ENCODE measurements at places on chromosomes 7 and 10.

DNA sequence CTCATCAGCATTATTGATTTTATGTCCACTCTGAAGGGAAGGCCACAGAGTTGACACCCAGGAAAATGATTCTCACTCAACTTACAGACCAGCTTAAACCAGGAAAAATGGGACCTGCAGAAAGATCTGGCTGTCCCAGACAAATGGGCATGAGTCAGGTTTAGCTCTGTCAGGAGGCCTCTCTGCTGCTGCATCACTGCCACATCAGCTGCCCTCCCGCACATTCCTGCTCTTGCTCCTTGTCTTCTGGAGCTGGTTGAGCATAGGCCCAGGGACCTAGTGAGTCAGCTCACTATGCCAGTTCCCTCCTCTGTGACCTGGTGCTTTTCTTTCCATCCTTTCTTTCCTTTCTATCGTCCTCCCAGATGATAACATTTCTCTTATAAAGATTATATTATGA lies 18.8 kb upstream of the SMNDC1 start:
- DNase-seq: peak; percentile 82

GRCh38 chr7:137753067-137753466 lies 93.7 kb downstream of the DGKI start:
- no peak for DNase-seq

DNA sequence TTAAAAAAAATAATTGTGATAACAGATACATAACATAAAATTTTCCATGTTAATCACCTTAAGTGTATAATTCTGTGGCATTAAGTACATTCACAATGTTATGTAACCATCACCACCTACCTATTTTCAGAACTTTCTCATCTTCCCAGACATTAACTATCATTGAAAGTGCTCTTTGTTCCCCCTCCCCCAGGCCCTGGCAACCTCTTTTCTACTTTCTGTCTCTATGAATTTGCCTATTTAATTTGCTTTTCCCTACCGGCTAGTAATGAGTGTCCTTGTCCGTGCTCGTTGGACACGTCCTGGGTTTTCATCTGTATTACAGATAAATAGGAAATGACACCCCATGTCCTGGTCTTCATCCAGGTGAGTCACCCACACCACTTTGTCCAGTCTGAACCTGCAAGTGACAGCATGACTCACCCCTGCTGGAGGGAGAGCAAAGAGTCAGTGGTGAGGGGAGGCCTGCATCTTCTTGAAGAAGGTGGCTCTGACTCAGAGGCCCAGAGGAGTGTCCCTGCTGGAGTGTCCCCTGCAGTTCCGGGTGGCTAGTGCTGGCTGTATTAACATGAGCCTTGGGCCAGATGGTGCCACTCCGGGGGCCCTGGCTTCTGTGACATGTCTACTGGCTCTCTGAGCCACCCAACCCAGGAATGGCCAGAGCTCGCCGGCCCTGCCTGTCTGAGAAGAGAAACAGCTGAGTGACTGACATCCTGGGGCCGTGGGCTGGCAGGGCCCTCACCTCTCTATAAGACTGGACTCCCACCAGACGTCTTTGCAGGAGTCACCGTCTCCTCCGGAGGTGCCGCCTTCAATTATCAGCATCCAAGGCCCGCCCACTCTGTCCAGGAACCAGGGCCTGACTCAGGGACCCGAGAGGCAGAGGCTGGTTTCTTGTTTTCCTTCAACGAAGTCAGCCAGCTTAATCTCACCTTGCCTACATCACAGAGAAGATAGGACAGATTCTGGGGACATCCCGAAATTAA lies 503.2 kb upstream of the MKI67 start:
- DNase-seq: no peak

DNA sequence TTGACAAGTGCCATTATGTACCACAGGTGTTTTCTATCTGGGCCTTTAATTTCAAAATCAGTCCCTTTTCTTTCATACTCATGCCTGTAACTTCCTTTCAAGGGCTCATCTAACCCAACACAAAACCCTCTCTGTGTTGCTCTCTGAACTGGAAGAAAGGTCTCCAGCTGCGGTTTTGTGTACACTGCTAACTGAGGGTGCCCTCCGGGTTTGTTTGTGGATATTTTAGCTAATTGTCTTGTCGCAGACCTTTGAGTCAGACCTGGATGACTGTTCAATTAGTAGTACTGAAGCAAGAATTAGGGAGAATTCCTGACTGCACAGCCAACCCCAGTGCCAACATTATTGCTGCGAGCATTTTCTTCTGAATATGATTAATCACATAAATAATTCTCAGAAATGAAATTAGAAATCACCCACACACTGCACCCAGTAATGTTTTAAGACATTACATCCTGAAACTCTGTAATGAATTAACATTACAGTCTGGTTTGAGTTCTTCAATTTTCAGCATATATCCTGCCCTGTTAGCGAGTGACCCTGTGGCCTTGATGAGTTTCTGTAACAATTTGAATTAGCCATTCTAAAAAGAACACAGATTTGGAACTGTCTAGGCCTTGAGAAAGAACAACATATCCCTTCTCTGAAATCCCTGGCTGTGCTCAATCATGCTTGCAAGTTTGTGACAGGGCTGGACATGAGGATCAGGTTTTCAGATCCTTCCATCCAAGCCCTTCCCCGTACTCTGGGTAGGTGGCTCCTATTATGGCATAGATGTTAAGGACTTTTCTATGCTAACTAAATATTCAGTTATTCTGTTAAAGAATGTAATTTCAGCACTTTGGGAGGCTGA lies 460.1 kb downstream of the PLXDC2 start:
- DNase-seq: peak; percentile 51

GRCh38 chr7:130990178-130990832 lies 256.3 kb upstream of the KLF14 start:
- no peak for DNase-seq

- no peak for DNase-seq
Measured at GRCh38 chr7:98771519-98771918, 98.3 kb downstream of the TMEM130 start.

- no peak for DNase-seq
Measured at GRCh38 chr10:100656454-100656853, 88.9 kb upstream of the PAX2 start.

- no peak for DNase-seq
Measured at GRCh38 chr10:33986016-33986415, 651.5 kb upstream of the NRP1 start.

DNA sequence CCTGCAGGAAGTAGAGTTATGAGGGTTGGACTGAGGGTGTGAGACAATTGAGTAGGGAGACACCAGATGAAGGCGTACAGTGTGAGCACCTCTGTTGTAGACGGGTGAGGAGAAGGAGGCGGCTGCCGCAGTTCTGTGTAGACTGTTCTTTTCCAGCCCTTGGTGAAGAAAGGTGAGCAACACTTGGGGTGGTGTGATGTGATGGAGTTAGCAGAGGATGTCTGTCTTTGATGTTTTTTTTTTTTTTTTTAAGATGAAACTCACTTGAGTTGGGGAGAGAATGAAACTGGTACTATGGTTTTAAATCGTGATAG lies 42.8 kb upstream of the RNF216 start:
- no peak for DNase-seq

DNA sequence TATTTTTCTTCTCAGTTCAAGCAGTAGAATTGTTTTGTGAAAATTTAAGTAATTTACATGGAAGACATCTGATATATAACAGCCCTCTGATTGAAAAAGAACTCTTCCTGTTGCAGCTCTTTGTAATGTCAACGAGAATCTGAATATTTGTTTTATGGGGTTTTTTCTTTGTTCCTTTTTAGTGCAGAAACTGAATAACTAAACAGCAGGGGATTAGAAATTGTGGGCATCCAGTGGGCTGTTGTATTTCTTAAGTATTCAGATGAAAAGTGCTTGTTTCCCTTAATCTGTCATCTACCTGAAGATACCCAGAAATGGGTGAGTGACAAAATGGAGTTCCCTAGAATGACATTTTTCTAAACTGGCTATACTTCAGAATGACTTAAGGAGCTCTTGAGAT lies 7.4 kb downstream of the ARL4A start:
- no peak for DNase-seq

DNA sequence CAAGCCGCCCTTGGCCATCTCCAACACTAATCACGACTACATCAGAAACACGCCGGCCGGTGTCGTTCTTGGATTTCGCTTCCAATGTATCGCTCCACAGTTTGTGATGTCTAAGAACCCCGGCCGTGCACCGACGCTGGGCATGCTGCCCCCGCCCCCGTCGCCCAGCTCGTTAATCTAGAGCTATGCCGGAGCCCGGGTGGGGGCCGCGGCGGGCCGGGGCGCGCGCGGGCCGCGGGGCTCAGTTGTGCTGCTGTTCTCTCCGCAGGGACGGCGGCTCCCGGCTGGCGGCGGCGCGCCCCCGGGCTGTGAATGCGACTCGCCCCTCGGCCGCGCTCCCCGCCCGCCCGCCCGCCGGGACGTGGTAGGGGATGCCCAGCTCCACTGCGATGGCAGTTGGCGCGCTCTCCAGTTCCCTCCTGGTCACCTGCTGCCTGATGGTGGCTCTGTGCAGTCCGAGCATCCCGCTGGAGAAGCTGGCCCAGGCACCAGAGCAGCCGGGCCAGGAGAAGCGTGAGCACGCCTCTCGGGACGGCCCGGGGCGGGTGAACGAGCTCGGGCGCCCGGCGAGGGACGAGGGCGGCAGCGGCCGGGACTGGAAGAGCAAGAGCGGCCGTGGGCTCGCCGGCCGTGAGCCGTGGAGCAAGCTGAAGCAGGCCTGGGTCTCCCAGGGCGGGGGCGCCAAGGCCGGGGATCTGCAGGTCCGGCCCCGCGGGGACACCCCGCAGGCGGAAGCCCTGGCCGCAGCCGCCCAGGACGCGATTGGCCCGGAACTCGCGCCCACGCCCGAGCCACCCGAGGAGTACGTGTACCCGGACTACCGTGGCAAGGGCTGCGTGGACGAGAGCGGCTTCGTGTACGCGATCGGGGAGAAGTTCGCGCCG lies 1.9 kb downstream of the VWC2 start:
- no peak for DNase-seq

- no peak for DNase-seq
Measured at GRCh38 chr10:11898372-11899066, 75.4 kb downstream of the PROSER2 start.

DNA sequence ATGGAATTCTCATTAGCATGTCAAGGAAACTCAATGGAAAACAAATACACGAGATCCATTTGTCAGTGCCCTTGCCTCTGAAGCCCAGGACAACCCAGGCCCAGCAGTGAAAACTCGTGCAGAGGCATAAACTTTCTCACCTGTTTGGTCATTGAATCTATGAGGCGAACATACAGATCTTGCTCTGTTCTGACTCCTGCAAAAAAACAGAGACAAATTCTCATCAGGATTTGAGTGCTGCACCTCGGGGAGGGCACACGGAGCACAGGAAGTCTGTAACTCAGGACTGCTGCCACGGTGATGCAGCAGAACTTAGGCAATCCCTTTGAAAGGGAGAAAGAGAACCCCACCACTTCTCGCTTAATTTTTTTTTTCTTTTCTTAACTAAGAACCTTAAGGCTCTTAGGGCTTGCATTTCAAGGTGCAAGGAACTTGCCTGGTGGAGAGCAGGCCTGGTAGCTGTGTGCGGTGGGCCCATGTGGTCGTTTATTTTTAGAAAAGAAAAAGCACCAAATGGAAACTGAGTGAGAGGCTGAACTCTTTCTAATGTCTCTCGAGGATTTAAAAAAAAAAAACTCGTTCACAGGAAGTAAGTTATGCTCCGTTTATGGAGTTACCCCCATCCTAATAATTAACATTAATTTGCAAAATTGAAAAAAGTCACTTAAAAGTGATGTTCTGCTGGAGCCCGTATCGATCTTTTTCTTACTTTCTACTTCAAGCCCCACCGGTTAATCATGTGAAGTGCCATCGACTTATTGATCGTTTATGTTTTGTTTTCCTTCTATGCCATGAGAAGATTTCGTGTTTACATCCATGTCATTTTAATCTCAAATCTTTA lies 1.8 kb downstream of the EBF3 start:
- no peak for DNase-seq

GRCh38 chr7:99514050-99514449 lies 9.6 kb downstream of the ZKSCAN5 start:
- no peak for DNase-seq

GRCh38 chr10:70404787-70405036 lies 767 bp downstream of the EIF4EBP2 start:
- peak; percentile 26 for DNase-seq

DNA sequence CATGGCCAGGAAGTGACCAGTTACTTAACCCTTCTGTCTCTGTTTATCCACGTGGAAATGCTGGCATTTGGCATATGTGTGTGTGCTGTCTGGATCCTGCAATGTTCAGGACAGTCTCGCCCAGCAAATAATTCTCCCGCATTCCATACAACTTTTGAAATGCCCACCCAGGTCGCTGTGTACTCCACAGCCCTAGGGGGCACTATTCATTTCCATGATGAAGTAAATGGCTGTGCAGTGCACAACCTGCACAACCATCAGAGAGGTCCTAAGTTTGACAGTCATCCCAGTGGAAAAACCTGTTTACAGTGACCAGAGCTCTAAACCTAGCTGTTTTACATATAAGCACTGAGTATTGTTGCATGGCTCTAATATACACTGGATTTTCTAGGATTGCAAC lies 38.1 kb downstream of the ZNF503 start:
- DNase-seq: no peak

Data from fibroblast of gingiva (primary cell).